NK-92 treated with Interleukin-12 subunit alpha and Interleukin-12 subunit beta, amount 100 ng/mL, for 24 hours (cell line): ENCODE measurements at places on chromosomes 2 and 18.

- DNase-seq: no peak
Measured at GRCh38 chr2:169036736-169037440, 5.8 kb upstream of the ABCB11 start.

GRCh38 chr18:79393635-79394533 lies 1.8 kb upstream of the NFATC1 start:
- no peak for DNase-seq

DNA sequence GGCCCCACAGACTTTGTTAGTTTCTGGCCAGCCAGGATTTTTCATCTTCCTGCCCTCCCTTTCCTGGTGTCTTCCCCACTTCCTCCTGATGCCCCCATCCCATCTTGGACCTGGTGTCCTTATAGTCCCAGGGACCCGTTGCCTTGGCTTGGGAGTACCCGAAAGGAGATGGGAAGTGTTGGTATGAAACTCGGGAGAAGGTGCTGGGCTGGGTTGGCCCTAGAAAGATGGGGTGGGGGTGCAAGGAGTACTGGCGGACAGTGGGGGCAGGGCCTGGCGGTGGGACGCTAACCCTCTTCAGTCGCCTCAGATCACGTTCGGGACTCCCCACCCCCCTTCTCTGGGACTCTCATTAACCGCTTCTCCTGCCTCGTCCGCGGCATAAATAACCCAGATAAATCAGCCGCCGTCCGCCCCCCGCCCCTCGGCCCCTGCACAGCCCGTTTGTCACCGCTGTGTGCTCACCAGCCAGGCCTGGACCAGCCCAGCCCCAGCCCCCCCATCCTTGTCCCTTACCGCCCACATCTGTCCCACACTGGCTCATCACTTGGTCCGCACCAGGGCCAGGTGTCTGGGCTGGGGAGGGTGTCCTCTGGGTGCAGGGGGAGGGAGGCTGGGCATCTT lies 3.7 kb upstream of the ASIC4 start:
- no peak for DNase-seq

DNA sequence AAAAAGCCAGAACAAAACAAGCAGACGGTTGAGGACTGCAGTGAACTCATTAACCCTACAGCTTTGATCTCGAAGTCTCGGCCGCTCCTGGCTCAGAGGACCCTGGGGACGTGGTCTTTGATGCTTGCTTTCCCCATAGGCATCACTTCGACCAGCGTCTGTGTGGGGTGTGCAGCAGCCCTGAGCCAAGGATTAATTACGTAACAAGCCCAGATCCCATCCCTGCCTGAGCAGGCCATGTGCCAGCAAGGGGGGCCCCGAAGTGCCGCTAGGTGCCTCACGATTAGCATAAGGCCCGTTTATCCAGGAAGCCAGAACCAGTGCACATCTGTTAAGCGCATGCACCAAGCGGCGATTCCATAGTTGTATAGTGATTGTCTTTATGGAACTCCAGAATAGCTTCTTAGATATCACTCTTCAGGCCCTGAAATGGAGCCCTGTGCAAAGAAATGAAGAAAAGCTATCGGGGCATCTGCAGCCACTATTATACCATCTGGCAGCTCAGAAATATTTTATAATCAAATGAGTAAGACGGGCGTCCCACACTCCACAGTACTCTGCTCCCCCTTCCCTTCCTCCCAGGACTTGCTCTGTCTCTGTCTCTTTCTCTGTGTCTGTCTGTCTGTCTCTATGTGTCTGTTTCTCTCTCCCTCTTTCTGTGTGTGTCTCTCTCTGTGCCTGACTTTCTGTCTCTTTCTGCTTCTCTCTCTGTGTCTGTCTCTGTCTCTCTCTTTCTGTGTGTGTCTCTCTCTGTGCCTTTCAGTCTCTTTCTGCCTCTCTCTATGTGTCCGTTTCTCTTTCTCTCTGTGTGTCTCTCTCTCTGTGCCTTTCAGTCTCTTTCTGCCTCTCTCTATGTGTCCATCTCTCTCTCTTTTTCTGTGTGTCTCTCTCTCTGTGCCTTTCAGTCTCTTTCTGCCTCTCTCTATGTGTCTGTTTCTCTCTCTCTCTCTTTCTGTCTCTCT lies 41.7 kb downstream of the HPCAL1 start:
- no peak for DNase-seq
